ENCODE measurements at places on chromosomes 7 and 10.

- DNase-seq, result no peak
Measured at GRCh38 chr10:33341637-33342036, 7.2 kb upstream of the NRP1 start.

- DNase-seq, result no peak
Measured at GRCh38 chr7:133629701-133630100, 376.8 kb downstream of the EXOC4 start.

DNA sequence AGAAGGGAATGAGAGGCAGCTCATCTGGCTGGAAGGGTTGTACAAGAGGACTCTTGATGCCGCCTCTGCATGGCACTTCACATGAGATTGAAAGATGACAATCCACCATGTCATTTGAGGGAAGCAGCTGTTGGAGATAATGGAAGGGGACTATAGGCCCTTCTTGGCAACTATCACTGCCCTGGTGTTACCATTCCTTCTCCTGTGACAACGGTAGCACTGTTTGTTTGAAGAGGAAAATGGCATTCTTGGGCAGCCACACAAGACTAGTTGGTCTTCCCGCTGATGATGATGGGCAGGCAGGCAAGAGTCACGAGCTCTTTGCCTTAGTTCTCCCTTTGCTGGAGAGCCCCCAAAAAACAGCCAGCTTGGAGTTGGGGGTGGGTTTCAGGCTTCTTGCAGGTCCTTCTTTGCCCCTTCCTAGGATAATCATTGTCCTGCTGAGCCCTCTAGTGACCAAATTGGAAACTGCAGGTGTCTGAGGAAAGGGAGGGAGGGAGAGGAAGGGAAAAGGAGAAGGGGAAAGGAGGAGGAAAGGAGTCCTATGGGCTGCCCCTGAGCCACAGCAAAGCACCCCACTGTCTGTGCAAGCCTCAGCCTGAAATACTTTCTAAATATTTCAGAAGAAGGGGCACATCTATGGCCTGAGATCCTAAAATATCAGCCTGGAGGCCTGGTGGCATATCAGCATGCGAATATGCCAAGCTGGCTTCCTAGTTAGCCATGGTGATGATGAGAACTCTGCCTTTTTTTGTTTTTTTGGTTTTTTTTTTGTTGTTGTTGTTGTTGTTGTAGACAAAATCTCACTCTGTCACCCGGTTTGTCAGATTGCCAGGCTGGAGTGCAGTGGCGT lies 165.6 kb upstream of the KMT2E start:
- no peak for DNase-seq

GRCh38 chr7:98280296-98280695 lies 1.2 kb upstream of the BRI3 start:
- no peak for DNase-seq

GRCh38 chr10:17387861-17388503 lies 66.4 kb downstream of the ST8SIA6 start:
- DNase-seq, result no peak

GRCh38 chr10:58577437-58577777 lies 64.7 kb downstream of the BICC1 start:
- DNase-seq, result no peak

- DNase-seq, result no peak
Measured at GRCh38 chr7:5766321-5766761, 15.1 kb downstream of the RNF216 start.

DNA sequence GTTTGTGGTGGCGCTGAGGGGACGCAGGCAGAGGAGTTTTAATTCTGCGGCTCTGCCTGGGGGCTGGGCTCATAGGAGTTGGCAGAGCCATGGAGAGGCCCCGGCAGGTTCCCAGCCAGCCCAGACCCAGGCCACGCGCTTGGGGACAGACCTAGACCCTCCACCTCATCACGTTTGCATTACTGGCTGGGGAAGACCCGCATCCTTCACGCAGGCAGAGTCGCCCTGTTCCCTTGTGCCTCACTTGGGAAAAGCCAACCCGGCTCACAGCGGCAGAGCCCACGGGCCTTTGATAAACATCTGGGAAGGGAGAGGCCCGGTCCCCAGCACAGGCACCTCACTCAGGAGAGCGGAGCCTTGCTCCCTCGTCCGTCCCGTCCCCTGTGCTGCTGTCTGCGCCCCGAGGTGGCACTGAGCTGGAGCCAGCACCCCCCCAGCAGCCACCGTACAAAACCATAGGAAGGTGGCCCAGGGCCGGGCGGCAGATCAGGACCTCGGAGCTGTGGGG lies 112.8 kb downstream of the CYTH3 start:
- DNase-seq, result no peak

DNA sequence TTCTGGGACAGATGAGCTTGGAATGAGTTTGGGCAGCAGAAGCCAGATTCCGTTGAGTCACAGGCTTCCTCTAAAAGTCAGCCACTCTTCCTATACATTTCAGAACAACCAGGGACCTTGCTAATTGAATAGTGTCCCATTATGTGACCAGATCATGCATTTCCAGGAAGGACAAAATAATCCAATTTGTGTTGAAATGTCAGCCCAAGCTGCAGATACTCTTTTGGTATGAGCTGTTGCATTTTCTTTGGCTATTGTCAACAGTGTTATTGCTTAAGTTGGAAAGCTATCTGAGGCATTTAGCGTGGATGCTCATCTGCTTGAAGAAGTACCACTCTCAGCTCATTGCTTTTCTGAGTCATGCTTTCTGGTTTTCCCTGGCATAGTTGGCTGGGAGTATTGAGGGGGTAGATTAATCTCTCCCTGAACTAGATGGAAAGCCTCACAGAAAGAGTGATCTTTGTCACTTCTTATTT lies 223.7 kb upstream of the HABP2 start:
- no peak for DNase-seq

GRCh38 chr7:98755138-98755898 lies 114.5 kb downstream of the TMEM130 start:
- DNase-seq, result no peak

DNA sequence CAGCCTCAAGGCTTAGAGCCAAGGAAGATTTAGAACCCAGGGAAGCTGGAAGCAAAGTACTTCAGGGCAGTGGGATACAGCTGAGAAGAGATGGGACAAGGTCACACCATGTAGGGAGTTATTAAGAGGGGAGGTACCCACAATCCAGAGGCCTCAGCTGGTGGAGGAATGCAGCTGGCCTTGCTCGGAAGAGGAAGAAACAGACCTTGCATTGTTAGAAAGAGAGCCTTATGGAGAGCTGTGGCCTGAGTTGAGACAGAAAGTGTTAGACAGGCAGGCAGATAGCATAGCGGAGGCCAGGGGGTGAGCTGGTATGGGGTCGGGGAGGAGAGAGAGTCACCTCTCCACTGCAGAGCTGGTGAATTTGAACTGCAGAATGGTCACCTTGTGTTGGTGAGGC lies 173.1 kb downstream of the JCAD start:
- DNase-seq, result no peak

DNA sequence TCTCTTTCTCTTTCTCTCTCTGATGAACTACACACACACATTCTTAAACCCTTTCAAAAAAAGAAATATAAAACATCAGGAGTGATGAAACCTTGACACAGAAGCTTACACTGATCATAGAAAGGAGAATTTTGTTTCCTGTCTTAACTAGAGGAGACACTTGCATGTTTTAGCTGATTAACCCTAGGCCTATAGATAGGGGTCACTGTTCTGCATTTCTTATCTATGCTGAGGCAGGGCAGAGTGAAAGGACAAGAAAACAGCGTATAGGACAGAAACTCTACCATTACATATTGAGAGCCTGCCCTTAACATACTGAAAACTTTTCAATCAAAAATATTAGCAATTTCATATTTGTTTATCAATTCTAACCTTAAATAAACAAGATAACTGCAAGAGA lies 680.6 kb upstream of the MBL2 start:
- DNase-seq, result no peak

DNA sequence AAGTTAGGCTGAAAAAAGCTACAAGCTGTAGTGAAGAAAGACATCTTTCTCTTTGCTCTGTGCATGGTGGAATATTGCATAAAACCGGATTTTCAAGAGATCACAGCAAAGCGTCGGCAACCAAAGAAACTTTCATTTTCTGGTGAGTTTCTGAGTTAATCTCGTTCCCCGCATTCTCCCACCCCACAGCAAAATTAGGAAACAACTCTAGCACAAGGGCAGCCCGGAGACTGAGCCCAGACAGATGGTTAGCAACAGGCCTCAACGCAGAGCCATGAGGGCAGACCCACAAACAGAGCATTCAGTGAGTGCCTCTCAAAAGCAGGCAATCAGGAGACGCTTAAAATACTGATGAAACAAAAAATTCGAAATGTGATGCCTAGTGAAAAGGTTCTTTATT lies 396.1 kb upstream of the KLF6 start:
- DNase-seq, result no peak

- no peak for DNase-seq
Measured at GRCh38 chr10:77715088-77715487, 77.5 kb upstream of the KCNMA1 start.

GRCh38 chr7:129465080-129465479 lies 30.8 kb downstream of the STRIP2 start:
- no peak for DNase-seq

DNA sequence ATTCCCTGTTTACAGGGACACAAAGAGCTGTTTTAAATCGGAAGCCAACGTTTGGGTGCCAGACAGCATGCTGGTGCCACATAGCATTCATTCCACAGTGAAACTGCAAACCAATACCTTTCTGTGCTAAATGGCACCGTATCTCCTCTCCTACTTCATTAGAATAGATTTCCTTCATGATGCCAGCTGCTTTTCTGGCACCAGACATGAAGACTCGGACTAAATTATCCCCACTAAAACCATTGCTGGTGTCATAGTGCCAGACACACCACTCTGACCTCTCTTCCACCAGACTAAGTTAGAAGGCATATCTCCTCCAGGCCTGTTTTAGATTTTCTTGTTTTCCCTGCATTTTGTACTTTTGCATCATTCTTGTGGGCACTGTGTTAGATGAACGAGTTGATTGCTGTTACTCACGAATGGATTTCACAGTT lies 155.1 kb downstream of the ETV1 start:
- no peak for DNase-seq

GRCh38 chr7:141154131-141154732 lies 80.4 kb downstream of the TMEM178B start:
- DNase-seq, result no peak

GRCh38 chr10:133062085-133062484 lies 25.6 kb upstream of the ADGRA1 start:
- no peak for DNase-seq

DNA sequence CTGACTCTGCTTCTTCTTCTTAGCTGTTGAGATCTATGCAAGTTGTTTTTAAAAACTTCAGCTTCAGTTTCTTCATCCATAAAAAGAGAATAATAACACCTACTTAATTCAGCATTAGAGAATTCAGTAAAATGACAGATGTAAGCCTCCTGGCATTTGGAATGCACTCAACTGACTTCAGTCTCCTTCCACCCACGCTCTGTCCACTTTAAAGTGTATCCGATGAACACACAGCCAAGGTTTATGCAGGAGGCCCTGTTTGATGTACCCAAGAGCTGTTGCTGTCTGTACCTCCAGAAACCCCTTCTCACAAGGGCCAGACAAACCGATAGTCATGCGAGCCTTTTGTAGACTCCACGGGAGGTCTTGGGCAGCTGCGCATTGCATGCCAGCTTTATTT lies 27.1 kb upstream of the SLC35B4 start:
- no peak for DNase-seq

DNA sequence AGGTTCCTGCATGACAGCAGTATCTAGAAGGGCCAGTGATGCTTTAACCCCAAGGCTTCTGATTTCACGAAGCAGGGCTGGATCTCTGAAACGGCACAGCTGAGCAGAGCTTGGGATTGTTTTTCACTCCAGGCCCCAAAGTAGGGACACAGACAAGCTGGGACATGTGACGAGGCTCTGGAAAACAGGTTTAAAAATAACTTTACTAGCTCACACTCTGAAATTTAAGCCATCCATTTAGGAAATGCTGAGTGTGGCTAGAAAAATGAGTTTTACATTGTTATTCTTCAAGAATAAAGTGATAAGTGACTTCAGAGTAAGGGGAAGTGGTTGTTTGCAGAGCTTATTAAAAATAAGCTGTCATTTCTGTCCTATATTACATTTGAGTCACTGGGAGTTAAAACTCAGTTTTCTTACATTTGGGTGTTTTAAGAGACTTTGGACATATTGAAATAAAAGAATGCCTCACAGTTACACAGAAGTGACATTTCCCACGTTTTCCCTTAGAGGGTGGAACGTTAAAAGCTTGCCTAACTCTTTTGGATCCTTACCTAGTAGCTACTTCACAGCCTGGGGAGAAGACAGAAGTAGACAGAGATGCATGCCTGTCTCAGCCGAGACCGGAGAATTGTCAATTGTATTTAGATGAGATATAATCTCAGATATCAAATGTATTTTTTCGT lies 107.8 kb downstream of the GALNT17 start:
- no peak for DNase-seq

GRCh38 chr10:103096130-103096529 lies 96.9 kb downstream of the NT5C2 start:
- DNase-seq, result no peak

DNA sequence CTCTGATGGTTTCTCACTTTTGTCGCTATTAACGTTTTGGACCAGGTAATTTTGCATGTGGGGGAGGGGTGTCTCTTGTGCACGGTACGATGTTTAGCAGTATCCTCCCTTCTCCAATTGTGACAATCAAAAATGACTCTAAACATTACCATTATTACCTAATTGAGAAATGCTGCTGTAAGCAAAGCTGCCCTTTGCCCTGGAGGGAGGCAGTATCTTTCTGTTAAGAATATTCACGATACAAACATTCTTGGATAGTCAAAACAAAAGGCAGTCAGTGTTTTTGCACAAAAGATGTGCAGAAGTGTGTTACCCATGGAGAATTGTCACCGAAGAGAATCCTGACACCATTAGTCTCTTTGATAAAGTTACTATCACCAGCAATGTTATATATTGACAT lies 9.6 kb downstream of the MALSU1 start:
- DNase-seq, result no peak

DNA sequence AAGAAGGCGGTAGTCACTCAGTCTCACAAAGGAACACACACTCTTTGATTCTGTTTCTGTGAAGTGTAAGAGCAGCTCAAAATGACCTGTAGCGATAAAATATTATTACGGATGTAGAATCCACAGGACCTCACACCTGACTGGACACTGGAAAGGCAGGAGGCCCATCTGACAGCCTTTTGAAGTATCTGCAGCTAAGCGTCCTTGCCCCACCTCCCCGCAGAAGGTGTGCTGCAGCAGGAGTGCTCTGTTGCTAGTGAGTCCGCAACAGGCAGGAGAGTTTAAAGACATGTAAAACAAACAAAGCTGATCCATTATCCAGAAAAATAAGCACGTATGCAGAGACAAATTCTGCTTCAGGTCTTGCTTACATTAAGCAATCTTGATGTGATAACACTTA lies 355.5 kb downstream of the GPR158 start:
- no peak for DNase-seq

GRCh38 chr7:4745971-4746919 lies 29.2 kb upstream of the AP5Z1 start:
- no peak for DNase-seq

Measured in stimulated activated CD8-positive, alpha-beta memory T cell treated with anti-CD3 and anti-CD28 coated beads, Interleukin-7, amount 100 ng/mL, for 48 hours (primary cell).